ENCODE measurements at places on chromosomes 6 and 20. TPM values are rescaled to one million over a fixed set of nuclear protein-coding genes. Genes with fewer than 3 reads are reported as not detected.

DNA sequence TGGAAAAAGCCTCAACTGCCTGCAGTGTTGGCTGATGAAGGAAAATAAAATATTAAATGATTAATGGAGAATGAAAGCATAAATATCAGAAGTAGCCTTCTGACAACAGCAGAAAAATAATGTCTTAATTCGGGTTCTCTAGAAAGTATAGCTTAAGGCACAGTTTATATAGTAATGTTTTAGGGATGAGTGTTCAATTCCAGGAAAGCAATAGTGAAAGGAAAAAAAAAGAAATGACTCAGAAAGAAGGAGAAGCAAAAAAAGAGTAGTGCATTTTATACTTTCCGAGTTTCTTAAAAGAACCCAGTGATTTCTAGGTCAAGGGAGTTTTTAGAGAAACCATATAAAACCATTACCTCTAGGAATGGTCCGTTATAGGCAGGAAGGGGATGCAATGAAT, 137.3 kb downstream of the HTR1B start:
- DNase-seq: no peak

GRCh38 chr6:136066005-136066404, 184.1 kb downstream of the MTFR2 start:
- DNase-seq: no peak

ZNF512B gene
- total RNA-seq: 22.0 TPM

MYCT1 gene
- total RNA-seq: not detected
